ENCODE measurements at places on chromosomes 11 and 22.

- DNase-seq: peak; percentile 42
Observed at GRCh38 chr22:47369431-47370015, 607.1 kb downstream of the TBC1D22A start.

DNA sequence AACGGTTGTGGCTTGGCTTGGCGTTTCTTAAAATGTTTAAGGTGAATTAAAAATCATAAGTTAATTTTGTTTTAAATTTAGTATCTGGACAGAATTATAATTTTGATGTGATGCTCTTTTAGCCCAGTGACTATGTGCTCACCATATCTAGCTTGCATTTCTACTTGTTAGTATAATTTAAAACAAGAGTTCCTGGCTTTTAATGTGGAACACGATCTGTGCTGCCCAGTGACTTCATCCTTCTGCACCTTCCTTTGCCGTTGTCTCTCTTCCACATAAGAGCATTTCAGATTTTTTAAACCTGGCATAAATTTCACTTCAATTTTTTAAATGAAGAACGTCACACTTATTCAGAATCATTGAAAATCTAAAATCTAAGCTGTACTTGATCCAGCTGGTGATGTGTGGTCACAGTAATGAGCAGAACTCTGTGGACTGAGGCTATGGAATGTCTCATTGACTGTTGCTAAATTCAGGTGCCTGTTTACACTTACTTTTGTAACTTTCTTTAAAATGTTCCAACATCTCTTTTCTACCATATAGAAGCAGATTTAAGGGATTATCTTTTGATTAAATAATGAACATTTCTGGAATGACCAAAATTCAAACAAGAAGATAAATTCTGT, 75.4 kb upstream of the ADSL start:
- DNase-seq: no peak

DNA sequence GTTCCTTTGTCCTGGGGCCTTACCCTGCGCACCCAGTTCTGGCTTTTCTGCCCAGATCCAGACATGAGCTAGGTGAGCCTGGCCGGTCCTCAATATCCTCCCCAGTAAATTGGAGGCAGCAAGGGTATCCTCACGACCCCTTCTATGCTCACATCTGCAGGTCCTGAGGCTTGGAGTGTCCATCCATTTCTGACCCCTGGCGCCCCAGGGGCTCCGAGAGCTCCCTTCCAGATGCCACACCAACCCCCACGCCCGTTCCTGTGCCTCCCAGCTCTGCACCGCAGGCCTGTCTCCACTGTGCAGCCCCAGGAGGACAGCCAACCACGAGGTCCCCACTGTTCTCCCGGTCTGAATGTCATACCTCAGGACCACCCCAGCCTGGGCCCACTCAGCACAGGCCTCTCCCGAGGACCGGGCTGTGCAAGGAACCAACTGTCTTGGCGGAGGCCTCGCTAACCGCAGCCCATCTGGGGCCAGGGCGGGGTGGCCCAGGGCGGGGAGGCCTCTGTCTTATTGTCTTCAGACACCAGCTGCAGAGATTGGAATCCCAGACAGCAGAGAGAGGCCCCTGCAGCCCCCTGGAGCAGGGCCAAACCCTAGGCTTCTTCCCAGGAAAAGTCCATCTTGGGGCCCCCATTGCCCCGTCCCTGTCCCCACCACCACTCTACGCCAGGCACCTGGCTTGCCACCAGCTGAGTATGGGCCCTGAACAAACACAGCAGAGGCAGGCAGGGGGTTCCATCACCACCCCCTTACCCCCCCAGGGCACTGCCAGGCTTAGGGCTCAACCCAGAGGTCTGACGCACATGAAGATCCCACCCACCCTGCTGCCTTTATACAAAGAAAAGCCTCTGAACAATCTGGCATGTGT, 39.3 kb downstream of the ALX4 start:
- no peak for DNase-seq

GRCh38 chr22:42692239-42693054, 28.2 kb downstream of the A4GALT start:
- no peak for DNase-seq

DNA sequence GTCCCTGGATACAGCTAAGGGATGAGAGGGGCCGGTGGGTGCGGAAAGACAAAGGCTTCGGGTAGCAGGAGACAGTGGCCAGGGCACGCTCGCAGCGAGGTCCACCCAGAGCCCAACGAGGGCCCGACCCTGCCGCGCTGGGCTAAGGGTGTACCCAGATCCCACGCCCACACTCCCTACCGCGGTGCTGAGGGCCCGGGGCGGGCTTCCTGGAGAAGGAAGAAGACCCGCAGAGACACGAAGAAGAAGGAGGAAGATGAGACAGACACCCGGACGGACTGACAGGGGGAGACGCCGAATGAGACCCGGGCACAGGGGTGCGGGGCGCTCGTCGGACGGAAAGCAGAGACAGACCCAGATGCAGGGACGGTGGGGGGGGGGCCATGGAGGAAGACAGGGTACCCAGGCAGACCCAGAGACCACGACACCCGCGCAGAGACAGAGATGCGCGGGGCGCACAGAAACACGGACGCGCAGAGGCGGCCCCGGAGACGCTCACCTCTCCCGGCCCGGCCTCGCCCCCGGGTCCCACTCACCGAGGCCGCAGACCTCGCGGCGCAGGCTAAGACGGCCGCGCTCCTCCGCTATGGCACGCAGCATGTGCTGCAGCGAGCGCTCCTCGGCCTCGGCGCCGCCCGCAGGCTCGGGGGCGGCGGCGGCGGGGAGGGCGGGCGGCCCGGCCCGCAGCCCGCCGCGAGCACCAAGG, 437 bp downstream of the KIAA0930 start:
- no peak for DNase-seq

DNA sequence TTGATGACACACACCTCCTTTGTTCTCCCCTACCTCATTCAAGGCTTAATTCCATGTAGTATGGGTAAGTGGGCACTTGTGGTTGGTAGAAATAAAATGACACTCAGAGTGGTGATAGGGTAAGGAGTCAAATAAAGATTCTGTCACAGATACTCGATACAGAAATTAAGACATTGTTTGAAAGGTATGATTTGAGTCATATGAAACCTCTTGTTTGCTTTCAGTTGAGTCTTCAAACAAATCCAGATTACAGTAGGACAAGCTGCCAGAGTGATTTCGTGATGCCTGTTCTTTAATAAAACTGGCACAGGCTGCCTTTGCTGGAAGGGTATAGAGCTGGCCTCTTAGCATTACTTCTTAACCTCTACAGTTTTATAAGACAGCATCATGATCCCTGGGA, 182.4 kb downstream of the SPON1 start:
- no peak for DNase-seq

DNA sequence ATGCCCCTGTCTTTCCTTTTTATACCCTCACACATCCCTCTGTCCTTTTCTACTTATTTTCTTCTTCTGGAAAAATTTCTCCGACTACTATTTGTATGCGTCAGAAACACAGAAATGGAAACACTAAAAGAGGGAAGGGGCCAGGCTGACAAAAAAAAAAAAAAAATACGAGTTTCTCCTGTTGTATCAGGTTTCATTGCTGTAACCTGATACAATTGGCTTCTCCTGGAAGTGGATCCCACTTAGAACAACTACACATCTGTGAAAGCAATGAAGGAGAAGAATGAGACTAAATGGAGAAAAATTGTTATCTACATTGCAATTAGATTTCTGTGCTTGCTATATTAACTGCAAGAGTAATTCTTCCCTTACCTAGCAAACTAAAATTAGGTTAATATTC, 393.9 kb downstream of the GUCY1A2 start:
- no peak for DNase-seq

DNA sequence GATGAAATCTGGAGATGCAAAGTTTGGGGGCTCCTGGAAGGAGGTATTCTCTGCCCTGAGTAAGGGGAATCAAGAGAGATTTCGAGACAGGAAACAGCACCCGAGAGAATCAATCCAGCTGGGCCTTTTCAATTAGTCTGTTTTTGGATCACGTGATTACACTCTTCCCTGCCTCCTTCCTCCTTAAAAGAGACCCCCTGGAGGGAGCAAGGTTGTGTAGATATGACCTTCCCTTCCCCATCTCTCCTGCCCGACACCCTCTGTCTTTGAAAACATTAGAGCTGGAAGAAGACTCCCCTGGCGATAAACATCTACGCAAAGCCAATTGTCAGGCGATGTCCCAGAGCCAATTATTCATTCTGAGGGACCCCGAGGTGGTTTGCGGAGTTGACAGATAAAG, 407.9 kb downstream of the MIAT start:
- DNase-seq: no peak

GRCh38 chr11:73623686-73624085, 22.7 kb upstream of the PLEKHB1 start:
- DNase-seq: no peak

DNA sequence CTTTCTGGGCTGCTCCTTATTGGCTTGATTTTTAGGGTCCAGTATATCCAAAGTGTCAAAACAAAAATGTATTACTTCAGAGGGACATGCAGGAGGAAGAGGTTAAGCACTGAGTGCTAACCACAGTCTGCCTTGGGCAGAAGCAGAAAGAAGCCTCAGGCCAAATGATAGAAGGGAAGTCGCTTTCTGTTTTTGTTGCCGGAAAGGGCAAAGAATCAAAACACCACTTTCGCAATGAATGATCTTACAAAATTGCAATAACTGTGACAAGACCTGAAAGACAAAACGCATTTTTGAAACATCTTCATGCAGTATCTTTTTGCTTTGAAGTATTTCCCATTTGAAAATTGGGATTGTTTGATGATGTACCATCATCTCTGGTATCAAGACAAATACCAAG, 70.1 kb upstream of the PICALM start:
- no peak for DNase-seq

GRCh38 chr22:48044487-48045060, 1282.1 kb downstream of the TBC1D22A start:
- no peak for DNase-seq

- no peak for DNase-seq
Observed at GRCh38 chr11:107268977-107269376, 188.6 kb downstream of the CWF19L2 start.

- DNase-seq: no peak
Observed at GRCh38 chr11:46724088-46724487, 5.1 kb downstream of the F2 start.

DNA sequence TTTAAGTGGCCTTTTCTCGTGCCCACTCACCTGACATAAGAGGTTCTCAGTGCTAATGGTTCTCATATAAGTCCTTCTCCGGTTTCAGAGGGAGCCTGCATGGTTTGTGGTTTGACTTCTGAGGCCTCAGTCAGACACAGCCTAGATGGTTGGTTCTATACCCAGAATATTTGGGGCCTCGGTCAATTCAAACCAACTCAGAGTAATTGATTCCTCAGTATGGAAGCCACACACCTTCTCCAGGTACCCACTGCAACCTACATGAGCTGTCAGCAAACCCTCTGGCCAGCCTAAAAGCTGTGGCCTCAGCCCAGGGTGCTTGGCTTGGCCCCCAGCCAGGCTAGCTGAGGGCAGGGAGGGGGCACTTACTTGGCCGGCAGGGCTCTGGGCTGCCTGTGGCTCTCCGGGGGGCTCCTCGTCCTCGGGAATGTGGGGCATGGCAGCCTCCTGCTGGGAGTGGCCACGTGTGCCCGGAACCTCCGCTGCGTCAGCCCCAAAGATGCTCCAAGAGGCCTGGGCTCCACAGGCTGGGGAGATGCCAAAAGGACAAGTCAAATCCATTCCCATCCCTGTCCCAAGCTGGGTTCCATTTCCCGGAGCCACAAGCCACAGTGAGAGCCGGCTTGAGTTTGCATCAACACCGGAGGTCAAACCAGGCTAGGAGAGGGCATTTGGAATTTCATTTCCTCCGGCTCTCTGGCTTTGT, 41.7 kb downstream of the IRAG1 start:
- DNase-seq: no peak

- no peak for DNase-seq
Observed at GRCh38 chr22:46551996-46552395, 14.6 kb upstream of the CELSR1 start.

GRCh38 chr22:47082505-47082904, 320.1 kb downstream of the TBC1D22A start:
- no peak for DNase-seq

GRCh38 chr22:33958741-33959140, 38.5 kb upstream of the LARGE1 start:
- DNase-seq: no peak

DNA sequence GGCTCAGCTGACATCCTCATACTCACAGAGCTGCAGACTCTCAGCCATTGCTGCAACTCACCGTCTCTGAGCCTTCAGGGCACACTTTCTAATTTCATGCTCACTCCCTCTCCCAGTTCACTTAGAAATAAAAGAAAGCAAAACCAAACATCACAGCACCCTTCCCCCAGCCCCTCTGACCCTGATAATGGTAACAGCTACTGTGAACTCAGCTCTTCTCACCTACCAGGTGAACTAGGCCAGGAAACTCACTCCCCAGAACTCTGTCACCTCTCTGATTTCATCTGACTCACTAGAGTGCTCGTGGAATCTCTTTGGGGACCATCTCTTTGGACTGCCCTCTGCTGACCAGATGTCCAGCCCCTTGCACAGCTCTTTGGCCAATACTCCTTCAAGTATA, 14.5 kb upstream of the PARVA start:
- DNase-seq: no peak

- DNase-seq: no peak
Observed at GRCh38 chr22:30305519-30305905, 16.2 kb upstream of the CASTOR1 start.

GRCh38 chr22:36727927-36728488, 24.5 kb upstream of the CACNG2 start:
- peak; percentile 13 for DNase-seq

GRCh38 chr11:2553886-2554285, 109.1 kb downstream of the KCNQ1 start:
- DNase-seq: no peak

DNA sequence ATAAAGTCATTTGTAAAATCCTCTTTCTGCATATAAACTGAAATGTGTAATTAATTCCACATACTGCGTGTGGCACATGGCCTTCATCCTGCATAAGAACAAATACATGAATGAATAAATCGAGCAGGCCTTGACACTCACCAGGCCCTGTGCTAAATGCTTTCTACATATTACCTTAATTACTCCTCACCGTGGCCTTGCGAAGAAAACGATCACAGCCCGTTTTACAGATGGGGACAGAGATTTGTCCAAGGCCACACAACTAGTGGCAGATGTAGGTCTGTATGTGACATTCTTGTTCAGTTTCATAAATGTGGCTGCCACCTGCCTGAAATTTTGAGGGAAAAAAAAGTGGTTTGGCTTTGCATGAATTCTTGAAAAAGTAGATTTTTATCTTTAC, 5.8 kb upstream of the CCND1 start:
- no peak for DNase-seq

DNA sequence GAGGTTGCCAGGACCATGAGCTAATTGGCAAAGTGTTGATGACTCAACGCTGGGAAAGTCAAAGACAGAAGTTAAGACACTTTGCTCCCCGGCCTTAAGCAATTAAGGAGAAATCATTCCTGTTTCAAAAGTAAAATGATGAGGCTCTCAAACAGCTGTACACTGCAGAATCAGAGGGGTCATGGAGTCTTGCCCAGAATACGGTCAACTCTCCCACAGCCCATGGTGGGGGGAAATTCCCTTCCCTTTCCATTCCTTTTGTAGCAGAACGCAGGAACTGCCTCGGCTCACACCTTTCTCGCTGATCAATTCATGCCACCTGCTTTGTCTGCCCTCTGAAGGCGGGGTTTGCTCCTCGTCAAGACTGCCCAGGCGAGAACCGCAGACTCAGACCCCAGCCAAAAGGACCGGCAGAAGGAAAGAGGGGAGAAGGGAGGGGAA, 52.8 kb downstream of the MN1 start:
- no peak for DNase-seq

- no peak for DNase-seq
Observed at GRCh38 chr11:44269369-44270351, 40.3 kb downstream of the ALX4 start.
